ENCODE measurements at places on chromosomes 16 and 17. TPM values are rescaled to one million over a fixed set of nuclear protein-coding genes. Genes with fewer than 3 reads are reported as not detected.

PLEKHH3 gene
- total RNA-seq: 10.9 TPM

RDM1 gene
- total RNA-seq: 0.38 TPM

ARHGAP23 gene
- total RNA-seq: 18.7 TPM

CTRL gene
- total RNA-seq: 0.38 TPM

ALDH3A1 gene
- 2.6 TPM for total RNA-seq

STAT5A gene
- 11.4 TPM for total RNA-seq

TMC7 gene
- 0.12 TPM for total RNA-seq

Measured in smooth muscle cell of the coronary artery (primary cell).